ENCODE measurements at places on chromosomes 6 and 20.

DNA sequence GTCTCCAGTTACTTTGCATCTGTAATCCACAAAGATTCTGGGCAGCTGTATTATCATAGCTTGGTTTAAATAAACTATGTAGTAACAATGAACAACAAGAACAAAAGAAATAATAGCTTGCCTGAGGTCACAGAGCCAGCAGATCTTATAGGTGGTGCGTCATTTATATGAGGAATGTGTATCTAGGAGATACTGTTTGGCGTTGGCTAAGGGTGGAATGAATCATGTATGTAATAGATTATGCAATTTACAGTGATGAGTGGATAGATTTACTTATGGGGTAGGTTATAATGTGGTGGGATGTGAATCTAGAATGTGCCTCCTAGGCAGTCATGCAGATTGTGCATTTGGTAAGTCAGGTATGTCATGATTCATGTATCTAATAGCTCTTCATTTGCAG, 42.8 kb downstream of the HNF4A start:
- no peak for DNase-seq

DNA sequence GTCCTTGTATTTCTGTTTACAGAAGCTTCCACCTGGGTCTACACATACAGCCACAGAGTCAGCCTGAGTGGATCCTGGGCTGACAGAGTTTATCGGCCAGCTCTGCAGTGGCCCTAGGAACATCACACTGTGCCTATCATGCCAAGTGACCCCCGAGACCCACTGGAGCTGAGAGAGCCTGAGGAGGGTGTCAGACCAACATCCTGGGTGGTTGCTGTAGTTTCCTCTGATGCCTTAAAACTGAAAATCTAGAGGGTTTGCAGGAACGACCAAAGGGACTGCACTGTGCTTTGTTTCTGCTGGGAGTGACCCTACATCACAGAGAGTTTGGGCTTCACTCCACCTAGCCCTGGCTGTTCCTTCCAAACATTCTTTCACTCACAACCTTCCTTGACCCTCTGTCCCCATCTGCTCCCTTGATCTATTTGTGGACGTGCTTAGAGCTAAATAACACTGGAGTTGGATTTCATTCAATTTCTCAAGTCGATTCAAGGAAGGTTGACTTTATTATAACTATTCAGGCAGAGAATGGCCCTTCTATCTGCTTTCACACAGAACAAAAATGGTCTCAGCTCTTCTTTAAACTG, 18.1 kb downstream of the MYLK4 start:
- no peak for DNase-seq

DNA sequence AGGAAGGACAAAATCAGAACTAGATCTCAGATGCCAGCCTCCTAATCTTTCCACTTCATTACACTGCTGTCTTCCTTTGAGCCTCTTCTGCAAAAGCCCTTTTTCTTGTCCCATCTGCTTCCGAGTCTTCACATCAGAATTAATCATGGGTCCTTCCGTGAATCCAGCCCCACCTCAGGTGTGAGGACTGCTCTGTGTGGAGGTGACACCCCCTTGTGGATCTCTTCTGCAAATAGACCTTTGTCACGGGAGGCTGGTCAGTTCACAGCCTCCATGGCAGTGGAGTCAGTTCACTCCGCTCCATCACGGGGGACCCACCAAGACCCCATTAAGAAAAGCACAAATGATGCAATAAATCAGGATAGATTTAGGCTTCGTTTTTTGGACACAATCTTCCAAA, 171.1 kb downstream of the ADAT2 start:
- DNase-seq, result no peak

DNA sequence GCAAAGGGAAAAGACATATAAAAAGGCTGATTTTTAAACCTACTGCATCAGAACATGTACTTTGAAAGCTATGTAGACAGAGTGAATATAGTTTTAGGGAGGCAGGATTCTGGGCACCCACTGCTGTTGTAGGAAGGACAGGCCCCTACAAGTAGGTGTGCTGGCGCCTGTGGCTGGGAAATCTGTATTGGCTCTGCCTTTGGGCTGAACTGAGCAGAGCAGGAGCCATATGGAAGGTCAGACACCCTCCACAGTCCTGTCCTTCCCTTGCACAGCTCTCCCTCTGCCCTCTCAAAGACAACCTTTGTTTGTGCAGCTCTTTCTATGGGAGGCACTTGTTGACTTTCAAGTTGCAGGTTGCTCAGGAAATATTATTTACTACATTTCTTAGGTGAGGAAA, 18.4 kb upstream of the ULBP3 start:
- no peak for DNase-seq

- DNase-seq, result peak; percentile 56
Measured at GRCh38 chr6:33343953-33344611, 26.5 kb upstream of the ZBTB22 start.

DNA sequence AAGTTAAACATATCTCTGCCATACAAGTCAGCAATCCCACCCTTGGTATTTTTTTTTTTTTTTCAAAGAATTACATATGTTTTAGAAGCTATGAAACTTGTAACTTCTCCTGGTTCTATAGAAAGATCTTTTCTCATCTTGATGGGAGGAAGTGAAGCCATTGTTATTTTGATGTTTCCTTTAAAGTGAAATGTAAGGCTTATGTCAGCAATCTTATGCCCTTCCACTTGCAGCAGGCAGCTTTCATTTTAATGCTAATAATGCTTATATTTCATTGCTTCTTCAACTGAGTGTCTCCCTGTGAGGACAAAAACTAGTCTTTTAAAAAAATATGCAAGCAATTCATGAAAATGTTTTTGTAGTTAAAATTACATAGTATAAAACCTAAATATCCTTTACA, 1614.7 kb downstream of the KHDRBS2 start:
- no peak for DNase-seq

DNA sequence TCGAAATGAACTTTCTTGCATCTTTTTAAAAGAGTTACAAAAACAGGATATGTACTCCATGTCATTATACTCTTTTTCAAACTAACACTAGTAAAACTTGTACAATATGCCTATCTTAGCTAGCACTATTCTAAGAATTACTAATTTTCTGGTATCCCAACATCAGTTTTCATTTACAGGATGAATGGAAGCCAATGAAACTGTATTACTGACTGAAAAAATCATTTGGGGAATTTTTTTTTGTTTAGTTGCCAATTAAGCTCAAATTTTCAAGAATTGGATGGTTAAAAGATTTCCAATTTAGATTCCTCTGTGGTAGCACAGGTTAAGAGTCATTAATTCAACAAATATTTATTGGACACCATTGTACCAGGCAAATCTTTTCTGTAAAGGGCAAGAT, 30.7 kb downstream of the TASP1 start:
- no peak for DNase-seq

GRCh38 chr6:42402184-42402583, 49.5 kb downstream of the TRERF1 start:
- peak; percentile 33 for DNase-seq

DNA sequence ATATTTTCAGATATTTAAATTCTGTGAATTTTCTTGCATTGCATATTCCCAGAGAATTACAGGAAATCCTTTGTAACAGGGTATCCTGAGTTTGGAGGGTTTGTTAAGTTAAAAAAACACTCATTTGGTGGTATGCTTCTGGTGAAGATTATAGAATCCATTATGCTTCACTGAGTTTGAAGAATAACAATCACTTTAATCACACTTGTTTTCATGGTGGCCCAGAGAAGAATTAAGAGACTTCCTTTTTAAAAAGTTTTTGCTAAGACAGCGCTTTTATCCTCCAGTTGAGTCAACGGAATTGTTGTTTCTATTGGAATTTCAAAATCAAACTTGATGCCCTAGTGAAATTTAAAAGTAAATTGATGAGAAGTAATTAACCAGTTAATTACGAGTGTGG, 17.4 kb downstream of the PLEKHG1 start:
- no peak for DNase-seq

GRCh38 chr6:28867086-28867409, 56.7 kb downstream of the TRIM27 start:
- DNase-seq, result no peak

- no peak for DNase-seq
Measured at GRCh38 chr20:59451641-59452040, 151.2 kb downstream of the EDN3 start.

- no peak for DNase-seq
Measured at GRCh38 chr6:132144456-132144855, 193.3 kb upstream of the CCN2 start.

GRCh38 chr6:144544266-144544830, 259.2 kb downstream of the UTRN start:
- DNase-seq, result no peak

GRCh38 chr6:5865506-5866031, 141.2 kb downstream of the NRN1 start:
- DNase-seq, result no peak

DNA sequence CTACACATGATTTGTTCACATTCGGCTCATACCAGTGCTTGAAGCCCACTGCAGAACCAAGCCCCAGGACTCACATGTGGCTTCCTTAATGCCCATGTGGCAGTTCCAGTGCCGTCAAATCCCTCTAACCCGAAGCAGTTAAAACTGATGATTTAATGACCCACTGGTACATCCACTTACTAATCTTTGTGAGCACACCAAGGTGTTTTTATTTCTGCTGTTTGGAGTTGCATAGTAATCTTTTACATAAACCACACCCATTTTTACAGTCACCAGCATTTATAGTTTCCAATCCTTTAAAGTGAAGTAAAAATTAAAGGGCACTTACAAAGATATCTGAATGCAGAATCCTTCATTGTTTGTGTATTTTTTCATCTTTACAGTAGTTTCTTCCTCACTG, 232.0 kb downstream of the ANKRD60 start:
- DNase-seq, result no peak

DNA sequence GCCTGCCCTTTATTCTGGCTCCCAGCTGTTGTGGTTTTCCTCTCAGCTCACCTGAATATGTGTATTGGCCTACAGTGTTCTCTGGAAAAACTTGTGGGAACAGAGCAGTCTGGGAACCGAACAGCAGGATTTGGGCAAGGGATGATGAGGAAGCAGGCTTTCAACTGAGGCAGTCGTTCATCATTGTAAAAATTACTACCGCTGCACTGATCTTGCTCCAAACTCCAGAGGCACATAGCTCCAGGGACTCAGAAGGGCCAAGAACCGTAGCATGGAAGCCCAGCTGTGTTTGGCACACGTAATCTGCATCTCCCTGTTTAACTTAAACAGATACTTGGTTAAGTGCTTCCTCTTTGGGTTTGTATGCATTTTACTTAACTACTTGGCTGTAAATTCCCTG, 48.3 kb upstream of the EEF1A1 start:
- no peak for DNase-seq

GRCh38 chr20:24165301-24166122, 176.9 kb upstream of the GGTLC1 start:
- no peak for DNase-seq

DNA sequence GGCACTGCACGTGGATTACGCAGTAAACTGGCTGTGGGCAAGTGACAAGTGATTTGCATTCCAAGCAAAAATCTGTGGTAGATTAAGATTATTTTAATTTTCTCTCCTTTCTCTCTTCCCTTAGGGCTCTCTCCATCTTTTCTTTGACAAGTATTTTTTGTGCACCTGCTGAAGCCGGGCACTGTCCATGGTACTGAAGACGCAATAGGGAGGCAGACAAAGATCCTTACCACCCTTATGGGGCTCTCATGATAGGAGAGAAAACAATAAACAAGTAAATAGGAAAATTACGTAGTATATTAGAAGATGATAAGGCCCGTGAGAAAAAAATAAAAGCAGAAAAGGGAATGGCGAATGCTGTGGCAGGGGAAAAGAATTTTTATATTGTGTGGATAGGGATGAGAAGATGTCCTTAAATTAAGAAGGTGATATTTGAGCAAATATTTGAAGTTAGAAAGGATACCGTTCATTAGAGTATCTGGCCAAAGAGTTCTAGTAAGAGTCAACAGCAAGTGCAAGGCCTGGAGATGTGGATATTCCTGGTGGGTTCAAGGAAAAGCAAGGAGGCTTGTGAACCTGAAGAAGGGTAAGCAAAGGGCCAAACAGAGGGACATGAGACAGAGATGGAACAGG, 146.0 kb downstream of the LAMP5 start:
- DNase-seq, result no peak

GRCh38 chr6:95518630-95519227, 58.6 kb upstream of the MANEA start:
- no peak for DNase-seq

DNA sequence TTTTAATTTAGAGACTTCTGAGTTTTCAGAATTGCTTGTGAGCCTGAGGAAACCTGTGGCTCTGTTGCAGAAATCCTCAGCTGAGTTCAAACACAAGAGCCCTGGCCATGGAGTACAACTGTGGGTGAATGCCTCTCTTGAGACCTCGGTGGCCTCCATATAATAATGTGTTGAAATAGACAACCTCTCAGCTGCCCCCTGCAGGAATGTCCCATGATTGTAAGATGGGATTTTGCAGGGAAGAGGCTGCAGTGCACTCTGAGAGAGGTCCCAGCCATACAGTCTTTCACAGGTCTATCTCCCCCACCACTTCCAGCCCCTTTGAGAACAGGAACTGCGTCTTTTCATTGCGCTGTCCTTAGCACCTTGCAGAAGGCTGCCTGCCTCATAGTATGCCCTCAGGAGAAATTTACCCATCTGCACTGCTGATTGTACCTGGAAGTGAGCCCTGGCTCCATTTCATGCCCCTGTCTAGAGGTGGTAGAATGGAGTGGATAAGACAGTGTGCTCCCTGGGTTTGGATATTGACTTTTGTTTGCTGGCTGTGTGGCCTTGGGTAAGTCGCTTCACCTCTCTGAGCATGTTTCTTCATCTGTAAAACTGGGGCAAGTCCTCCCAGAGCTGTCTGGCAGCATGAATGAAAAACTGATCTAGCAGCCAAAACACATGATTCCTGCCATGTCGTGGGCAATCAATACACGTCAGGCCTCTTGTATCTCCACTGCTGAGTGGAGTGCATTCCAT, 16.8 kb upstream of the CDH22 start:
- DNase-seq, result no peak

DNA sequence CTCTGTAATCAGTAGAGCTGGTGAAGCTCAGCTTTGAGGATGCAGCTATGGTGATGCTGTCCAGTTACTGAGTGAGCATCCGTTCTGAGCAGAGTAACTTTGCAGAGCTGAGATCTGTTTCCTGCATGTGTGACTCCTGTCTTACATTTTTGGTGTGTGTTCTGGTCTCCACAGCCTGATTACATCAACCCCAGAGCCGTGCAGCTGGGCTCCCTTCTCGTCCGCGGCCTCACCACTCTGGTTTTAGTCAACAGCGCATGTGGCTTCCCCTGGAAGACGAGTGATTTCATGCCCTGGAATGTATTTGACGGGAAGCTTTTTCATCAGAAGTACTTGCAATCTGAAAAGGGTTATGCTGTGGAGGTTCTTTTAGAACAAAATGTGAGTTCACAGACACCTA, 81.6 kb downstream of the FAM120B start:
- no peak for DNase-seq

DNA sequence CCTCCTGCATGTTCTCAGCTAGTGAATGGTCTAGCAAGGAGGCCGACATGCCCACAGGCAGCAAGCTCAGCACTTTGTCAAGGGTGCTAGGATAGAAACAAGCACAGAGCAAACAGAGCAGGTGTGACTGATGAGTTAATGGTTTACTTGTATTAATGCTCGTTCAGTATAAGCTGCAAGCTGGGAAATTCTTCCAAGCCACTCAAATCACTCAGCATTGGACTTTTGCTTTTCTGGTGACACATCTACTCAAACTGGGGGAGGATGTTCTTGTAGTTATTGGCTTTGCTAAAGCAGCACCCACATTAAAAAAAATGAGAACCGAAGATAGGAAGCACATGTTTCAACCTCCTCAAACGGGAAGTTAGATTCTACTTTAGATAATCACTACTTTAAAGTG, 43.1 kb upstream of the NEDD9 start:
- no peak for DNase-seq

Data from activated CD4-positive, alpha-beta T cell treated with anti-CD3 and anti-CD28 coated beads, Interleukin-2, amount 50 U/mL, for 1 hour (primary cell).